ENCODE measurements at places on chromosomes 5 and 9.
A peak's percentile ranks its signal among the peaks of the same experiment; 100 is the strongest.

- DNase-seq, result no peak
Observed at GRCh38 chr5:113232221-113232620, 202.6 kb downstream of the TSSK1B start.

GRCh38 chr5:137751869-137752491 is 2.2 kb downstream of the HNRNPA0 start:
- peak; percentile 69 for DNase-seq

- DNase-seq, result no peak
Observed at GRCh38 chr9:22146604-22147003, 137.5 kb upstream of the CDKN2B start.

- no peak for DNase-seq
Observed at GRCh38 chr5:8845296-8845695, 700.6 kb downstream of the SEMA5A start.

DNA sequence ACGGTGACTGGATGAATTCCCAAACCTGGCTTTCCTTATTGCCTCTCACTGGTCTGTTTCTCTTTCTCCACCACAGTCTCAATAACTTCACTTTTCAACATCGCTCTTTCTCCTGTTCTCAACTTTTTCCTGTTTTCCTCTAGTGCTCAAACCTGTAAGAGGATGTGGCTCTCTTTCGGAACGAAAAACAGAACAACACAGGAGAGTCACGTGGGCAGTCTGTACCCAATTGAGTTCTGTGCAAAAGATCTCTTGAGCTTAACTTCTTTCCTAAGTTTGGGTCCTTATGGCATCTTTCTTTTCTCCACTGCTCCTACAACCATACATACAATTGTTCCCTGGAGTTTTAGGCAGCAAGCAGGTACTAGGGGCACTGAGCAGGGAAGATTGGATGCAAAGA is 8.9 kb downstream of the HAVCR1 start:
- DNase-seq, result no peak

- DNase-seq, result no peak
Observed at GRCh38 chr5:92800365-92800764, 780.7 kb downstream of the NR2F1-AS1 start.

DNA sequence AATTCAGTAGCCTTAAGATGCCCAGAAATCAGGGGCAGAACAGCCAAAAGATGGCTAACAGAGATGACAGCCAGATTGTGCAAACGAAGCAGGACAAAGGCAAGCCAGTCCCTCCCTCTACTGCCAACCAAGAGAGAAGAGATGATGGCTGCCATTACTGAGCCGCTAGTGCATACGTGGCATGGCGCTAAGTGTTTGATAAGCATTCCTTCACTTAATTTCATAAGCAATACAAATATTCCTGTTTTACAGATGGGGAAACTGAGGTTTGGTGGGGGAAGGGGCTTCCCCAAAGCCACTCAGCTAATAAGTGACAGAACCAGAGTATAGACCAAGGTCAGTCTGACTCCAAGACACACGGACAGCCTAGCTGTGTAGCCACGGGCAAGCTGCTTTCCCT is 44.1 kb downstream of the STK10 start:
- DNase-seq, result no peak

Data from LoVo (cell line).